ENCODE measurements at places on chromosomes 11 and 22.

- DNase-seq, result peak; percentile 82
These were observed 28.9 kb downstream of the MFNG start for GRCh38 chr22:37457093-37457893.

DNA sequence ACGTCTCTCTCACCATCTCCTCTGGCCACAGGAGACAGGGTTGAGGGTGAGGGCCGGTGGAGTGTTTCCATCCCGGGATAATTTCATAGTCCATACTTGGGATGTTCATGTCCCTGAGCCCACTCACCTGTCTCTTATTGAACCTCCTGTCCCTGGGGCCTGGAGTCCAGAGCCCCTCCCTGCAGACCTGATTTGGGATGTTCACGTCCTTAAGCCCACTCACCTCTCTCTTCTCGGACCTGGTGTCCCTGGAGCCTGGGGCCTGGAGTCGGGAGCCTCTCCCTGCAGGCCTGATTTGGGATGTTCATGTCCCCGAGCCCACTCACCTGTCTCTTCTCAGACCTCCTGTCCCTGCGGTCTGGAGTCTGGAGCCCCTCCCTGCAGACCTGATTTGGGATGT is 868.2 kb downstream of the BRD1 start:
- DNase-seq, result no peak

DNA sequence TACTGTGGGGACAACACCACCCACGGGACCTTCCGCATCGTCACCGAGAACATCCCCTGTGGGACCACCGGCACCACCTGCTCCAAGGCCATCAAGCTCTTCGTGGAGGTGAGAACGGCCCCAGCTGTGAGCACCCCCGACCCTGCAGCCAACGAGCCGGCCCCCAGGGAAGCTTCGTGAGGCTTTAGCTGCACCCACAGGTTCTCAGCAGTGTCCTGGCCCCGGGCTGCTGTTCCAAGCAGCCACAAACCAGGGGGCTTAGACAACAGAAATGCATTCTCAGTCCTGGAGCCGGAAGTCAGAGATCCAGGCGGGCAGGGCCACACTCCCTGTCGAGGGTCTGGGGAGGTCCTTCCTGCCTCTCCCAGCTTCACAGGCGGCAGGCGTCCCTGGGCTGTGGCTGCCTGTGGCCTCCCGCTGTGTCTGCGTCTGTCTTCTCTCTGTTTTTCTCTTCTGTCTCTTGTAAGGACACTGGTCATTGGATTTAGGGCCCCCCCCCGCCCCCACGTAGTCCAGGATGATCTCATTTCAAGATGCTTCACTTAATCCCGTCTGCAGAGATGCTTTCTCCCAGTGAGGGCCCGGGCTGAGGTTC is 12.5 kb downstream of the MUC5B start:
- no peak for DNase-seq

- peak; percentile 48 for DNase-seq
These were observed 7.9 kb downstream of the PRR5 start for GRCh38 chr22:44709881-44710392.

GRCh38 chr22:43326331-43327156 is 16.6 kb downstream of the SCUBE1 start:
- DNase-seq, result no peak

- DNase-seq, result no peak
These were observed 89.5 kb downstream of the KCNQ1 start for GRCh38 chr11:2534134-2534956.

DNA sequence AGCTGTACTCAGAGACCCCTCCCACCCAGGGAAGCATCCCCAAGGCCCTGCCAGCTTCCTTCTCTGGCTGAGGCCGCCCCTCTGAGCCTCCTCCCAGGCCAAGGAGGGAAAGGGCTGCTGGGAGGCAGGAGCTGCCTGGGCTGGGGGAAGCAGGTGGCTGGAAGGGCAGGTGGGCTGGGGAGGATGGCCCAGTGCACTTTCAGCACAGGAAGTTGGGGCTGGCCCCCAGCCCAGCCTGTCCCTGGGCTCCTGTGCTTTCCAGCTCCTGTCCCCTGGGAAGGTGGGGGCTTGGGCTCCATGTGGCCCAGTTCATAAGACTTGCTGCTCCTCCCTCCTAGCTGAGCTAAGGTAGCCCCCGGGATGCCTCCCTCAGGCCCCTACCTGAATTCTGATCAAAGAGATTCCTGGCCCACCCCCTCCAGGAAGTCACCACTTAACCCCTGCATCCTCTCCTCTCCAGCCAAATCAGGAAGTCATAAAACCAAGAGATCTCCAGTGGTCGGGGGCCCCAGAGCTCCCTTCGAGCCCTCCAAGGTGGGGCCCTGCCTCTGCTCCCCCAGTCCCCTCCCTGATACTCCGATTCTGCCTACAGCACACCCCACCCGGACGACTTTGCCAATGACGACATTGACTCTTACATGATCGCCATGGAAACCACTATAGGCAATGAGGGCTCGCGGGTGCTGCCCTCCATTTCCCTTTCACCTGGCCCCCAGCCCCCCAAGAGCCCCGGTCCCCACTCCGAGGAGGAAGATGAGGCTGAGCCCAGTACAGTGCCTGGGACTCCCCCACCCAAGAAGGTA is 4.9 kb downstream of the PPP1CA start:
- no peak for DNase-seq

GRCh38 chr11:3613998-3614741 is 27.6 kb downstream of the ART5 start:
- no peak for DNase-seq

- no peak for DNase-seq
These were observed 179.8 kb downstream of the NAV2 start for GRCh38 chr11:19892387-19892786.

DNA sequence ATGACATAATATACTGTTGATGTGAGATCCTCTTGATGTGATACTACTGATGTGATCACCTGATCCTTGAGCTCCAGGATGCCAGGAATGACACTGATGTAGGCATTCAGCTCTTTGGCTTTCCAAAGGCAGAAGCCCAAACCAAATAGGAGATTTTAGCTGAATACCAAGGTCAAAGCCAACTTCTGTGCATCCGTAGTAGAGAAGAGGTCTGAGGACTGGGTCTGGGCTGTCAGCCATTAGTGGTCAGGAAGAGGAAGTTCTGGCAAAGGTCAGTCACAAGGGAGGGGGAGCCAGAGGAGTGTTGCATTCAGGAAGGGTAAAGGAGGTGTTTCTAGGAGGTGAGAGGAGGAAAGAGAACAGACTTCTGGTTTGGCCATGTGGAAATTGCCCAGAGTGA is 53.4 kb upstream of the PARVG start:
- no peak for DNase-seq

- DNase-seq, result peak; percentile 68
These were observed 19.3 kb downstream of the POLR3H start for GRCh38 chr22:41524809-41525449.

DNA sequence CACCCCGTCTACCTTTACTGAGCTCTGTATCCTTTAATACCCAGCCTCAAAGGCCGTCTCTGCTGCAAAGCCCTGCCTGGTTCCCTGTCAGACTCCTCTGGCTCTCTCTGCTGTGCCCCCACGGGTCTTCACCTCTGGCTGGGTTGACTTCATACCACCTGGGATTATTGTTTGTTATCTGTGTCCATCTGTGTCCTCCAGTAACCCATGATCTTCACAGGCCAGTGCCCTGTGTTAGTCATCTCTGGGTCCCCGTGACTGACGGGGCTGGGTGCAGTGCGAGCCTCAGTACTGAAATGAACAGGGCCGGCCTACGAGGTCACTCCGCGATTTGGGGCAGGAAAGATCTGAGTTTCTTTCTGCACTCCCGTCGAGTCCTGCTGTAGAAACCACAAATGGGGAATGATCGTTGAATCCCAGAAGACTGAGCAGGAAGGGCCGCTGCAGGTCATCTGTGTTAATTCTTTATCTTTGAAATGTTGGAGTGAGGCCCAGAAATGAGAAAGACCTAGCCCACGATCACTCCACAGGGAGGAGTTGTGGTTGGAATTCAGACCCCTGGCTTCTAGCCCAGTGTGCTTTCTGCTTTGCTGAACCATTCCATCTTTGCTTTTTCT is 12.3 kb upstream of the TUB start:
- no peak for DNase-seq

DNA sequence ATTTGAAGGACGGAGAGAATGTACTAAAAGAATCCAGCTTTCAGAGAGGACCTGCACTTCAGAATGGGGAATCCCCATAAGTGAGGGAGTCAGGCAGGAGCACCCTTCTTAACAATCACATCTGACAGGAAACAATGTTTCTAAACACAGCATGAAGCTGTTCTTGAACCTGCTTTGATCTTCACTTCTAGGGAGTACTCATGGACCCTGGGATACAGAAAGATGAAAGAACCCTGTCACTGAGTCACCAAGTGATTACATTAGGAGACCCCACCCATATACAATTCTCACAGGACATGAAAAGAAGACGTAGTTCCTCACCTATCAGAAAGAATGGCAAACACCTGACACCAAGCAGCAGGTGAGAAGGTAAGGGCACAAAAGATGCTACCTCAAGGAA is 296.9 kb upstream of the ZC3H12C start:
- no peak for DNase-seq

- no peak for DNase-seq
These were observed 118.2 kb downstream of the FAR1 start for GRCh38 chr11:13786688-13787087.

DNA sequence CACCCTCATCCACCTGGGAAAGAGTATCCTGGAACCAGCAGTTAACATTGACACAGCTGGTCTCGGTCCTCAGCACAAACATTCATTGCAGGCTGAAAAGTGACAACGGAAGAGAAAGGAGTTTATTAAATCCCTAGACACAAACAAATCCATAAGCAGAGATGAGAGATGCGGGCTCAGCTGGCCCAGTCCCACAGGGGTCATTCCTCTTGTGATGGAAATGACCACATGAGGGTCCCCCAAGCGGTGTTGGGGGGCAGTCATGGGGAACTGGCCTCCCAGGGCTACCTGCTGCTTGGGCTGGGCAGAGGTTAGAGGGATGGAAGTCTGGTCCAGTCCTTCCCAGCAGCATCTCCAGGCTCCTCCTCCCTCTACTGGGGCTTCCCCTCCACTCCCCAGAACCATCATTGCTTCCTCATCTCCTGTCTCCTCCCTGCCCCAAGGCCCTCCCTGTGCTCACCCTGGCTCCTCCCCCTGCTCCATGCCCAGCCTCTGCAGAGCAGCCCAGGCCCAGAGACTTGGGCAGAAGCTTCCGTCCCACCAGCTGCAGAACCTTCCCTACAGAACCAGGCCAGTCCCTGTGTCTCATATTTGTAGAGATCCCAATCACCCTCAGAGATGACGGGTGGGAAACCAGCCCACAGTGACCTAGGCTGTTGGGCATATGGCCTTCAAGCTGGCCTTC is 5.4 kb upstream of the IGLL5 start:
- DNase-seq, result peak; percentile 25

DNA sequence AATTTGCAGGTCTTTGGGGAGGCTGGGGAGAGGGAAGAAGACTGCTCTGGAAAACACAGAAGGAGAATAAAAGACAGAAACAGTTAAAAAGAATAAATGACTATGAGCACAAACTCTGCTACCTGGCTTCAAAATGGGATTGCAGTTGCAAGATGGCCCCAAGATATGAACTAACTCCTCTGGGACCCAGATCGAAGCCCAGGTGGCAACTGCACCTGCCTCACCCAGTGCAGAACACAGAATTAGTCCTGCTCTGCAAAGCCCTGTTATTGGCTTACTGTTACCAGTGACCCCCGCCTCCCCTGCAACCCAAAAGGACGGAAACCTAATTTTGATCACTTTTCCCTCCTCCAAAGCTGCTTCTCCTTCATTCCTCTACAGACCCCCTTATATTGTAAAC is 35.9 kb upstream of the POU2AF1 start:
- no peak for DNase-seq

GRCh38 chr11:64410404-64410734 is 51.4 kb downstream of the RPS6KA4 start:
- DNase-seq, result no peak

DNA sequence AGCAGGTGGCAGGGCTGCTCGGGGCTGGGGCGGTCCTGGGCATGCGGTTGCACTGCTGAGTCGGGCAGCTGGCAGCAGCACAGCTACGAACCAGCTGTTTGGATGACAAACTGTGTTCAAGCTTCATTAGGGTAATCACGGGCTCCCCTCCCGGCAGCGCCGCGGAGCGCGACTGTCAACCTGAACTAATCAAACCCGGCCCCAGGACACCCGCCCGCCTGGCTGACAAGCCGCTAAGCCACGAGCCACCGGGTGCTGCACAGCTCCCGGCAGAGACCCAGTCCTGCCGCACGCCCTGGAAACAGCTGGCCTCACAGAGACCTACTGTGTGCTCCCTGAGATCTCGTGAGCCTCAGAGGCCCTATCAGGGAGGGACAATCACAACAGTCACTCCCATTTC is 60.6 kb upstream of the TCF20 start:
- no peak for DNase-seq

DNA sequence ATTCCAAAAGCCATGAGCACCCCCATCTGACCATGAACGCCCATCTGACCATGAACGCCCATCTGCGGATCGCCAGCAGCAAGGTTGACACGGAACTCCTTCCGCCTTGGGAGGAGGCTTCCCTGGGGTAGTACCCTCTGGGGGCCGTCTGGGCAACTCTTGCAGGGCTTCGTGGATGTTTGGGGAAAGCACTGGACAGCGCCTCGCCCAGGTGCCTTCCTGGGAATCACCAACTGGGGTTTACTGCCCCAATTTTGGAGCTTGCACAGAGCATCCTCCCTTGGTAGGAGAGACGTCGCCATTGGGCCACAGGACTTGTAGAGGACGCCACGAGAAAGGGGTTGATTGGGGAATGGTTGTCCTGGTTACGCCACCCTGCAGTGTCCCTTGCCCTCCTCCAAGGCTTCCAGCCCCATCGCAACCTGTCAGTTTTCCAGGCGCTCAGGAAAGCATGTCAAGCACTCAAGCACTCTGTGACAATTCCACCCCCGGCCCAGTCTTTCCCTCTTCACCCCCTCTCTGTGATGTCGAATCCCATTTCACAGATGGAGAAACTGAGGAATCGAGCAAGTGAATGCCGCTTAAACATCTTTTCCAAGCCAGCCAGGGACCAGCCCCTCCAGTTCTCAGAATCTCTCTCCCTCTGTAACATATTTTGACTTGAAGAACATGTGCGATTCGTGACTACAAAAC is 914 bp upstream of the PRDM11 start:
- no peak for DNase-seq

- no peak for DNase-seq
These were observed 499.8 kb upstream of the CCDC90B start for GRCh38 chr11:83785942-83786341.

DNA sequence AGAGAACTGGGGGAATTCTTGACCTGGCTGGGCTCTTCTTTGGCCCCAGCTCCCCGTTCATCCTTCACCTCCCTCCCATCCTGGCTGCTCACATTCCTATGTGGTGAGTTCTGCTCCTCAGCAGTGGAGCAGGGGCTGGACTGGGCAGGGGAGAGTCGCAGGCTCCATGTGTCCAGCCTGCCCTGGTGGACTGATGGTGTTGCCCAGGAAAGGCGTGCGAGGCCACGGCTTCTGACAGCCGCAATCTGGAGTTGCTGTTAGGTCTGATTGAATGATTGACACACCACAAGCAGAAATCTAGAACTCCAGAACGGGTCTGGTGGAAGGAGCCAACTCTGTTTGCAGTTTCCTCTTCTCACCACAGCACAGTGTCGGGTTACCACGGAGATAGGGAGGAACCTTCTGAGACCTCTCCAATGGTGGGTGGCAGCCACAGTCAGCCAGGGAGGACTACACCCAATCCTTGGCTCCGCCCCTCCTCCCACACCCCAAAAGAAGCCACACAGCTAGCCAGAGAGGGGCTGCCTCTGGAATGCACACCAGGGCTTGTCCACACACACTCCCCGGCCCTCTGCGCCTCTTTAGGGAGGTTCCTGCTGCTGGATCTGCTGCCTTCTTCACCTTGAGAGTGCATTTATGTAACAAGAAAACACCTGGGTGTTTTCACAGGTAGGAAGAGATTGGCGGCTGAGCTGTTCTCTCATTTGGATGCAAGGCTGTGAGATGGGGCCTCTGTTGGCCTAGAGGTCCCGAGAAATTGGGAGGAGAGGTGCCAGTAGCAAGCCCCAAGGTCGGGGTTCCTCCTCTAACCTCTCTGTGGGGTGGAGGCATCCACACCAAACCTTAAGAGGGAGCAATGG is 56.4 kb upstream of the CD44 start:
- DNase-seq, result peak; percentile 94
